Stimulated activated naive CD8-positive, alpha-beta T cell treated with anti-CD3 and anti-CD28 coated beads, Interleukin-15, amount 100 ng/mL, for 72 hours (primary cell): ENCODE measurements at places on chromosomes 7 and 10.
A peak's percentile ranks its signal among the peaks of the same experiment; 100 is the strongest.

DNA sequence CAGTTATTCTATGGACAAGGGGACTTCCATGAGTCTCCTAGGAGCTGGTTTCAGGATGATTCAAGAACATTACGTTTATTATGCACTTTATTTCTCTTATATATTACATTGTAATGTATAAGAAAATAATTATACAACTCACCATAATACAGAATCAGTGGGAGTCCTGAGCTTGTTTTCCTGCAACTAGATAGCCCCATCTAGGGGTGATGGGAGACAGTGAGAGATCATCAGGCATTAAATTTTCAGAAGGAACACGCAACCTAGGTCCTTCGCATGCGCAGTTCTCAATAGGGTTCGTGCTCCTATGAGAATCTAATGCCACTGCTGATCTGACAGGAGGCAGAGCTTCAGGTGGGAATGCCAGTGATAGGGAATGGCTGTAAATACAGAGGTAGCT lies 137.9 kb downstream of the ANKRD30A start:
- DNase-seq, result no peak

DNA sequence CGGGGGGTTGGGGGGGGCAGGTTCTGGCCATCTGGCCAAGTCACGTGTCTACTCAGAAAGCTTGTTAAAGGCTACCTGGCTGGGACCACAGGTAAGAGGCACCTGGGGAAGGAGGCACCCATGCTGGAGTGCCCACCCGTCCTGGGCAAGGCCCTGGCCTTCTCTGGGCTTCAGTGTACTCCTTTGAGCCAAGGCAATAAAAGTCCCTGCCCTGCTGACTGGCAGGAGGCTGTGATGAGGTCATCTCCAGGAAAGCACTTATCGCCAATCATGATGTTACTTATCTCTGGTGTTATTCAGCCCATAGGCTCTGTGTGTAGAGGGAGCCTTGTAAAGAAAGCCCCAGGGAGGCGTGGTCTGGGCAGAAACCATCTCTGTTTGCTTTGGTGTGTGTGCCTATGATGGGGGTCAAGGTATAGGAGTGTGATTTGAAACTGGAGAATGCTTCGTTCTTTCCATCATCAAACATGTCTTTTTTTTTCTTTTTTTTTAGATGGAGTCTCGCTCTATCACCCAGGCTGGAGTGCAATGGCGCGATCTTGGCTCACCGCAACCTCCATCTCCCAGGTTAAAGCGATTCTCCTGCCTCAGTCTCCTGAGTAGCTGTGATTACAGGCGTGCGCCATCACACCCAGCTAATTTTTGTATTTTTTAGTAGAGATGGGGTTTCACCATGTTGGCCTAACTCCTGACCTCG lies 2.5 kb upstream of the CLDN4 start:
- peak; percentile 33 for DNase-seq

- DNase-seq, result no peak
Measured at GRCh38 chr10:121803611-121804010, 124.2 kb downstream of the ATE1 start.

DNA sequence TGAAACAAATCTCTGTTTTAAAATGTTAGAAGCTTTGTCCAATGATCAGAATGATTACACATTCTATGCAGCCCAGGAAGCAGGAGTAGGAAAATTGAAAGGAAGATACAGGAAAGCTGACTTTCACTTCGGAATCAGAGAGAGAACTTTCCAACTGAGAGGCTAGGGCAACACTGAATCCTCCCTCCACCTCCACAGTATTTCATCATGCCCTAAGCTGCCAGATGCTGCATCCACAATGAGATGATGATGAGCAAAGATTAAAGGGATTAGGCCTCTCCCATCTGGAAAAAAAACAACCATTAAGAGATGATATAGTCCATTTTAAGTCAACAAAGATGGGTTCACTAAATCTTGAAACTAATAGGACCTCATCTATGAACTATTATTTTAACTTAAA lies 215.6 kb downstream of the GPR37 start:
- DNase-seq, result no peak

DNA sequence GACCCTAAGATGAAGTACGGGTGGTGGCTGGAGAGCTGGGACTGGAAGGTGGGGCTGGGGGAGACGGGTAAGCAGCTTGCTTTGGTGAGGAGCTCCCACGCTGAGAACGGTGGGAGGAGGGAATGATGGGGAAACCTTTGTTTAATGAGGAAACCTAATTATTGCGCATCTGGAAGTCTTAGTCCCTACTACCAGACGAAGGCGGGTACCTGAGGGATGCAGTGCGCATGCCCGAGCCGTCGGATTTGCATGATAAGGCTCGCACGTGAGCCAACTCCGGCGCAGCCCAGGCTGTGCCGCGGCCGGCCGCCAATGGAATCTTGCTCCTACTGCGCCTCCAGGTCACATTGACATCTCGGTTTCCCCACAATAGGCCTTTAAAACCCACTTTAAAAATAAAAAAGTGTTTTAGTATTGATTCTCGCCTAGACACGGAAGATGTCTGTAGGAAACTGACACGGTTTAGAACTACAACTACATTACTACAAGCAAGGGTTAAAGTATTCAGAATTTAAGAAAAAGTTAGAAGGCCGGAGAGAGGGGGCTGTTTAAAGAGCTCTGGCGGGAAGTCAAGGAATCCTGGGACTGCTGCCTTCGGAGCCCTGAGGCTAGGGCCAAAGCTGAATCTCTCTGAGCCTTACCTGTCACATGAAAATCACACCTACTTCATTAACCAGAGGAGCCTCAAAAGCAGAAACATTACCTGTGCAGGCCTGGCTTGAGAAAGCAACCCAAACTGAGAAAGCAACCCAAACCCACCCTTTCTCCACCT lies 12.1 kb upstream of the DLX6 start:
- DNase-seq, result no peak

- no peak for DNase-seq
Measured at GRCh38 chr7:73451780-73452398, 18.3 kb downstream of the FZD9 start.

- peak; percentile 25 for DNase-seq
Measured at GRCh38 chr10:32377458-32378259, 30.7 kb upstream of the EPC1 start.

DNA sequence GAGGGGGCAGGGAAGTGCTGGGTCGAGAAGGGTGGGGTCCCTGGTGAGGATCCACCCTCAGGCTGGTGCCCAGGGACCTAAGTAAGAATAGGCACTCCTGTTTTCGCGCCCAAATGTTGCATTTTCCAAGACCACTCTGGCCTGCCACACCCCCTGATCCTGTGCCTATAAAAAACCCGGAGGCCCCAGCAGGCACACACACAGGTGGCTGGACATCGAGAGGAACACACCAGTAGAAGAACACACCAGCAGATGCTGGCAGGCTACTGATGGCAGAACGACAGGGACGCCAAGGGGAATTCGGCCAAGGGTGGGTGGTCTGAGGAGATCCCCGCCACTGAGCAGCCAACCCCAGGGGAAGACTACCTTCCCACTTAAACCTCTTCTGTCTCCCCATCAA lies 633.9 kb upstream of the POT1 start:
- no peak for DNase-seq

GRCh38 chr10:76210211-76210610 lies 778.8 kb downstream of the LRMDA start:
- DNase-seq, result no peak

DNA sequence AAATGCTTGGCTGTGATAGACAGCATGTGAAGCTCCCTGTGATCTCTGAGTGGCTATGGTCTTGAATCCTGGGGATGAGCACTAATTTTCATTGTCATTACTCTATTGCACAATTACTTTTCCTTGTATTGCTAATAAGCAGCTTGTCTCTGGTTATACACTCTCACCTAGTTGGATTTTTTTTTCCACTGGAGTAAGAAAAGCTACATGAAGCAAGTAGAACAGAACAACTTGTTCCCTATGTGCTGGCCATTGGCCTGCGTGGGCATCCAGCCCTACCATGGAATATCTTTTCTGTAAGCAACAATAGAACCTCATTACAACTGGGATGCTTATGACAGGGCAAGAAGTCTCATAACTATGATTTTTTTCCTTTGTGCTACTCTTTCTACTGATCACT lies 807.4 kb downstream of the TNS3 start:
- no peak for DNase-seq

GRCh38 chr7:120995654-120996053 lies 7.1 kb downstream of the CPED1 start:
- no peak for DNase-seq

DNA sequence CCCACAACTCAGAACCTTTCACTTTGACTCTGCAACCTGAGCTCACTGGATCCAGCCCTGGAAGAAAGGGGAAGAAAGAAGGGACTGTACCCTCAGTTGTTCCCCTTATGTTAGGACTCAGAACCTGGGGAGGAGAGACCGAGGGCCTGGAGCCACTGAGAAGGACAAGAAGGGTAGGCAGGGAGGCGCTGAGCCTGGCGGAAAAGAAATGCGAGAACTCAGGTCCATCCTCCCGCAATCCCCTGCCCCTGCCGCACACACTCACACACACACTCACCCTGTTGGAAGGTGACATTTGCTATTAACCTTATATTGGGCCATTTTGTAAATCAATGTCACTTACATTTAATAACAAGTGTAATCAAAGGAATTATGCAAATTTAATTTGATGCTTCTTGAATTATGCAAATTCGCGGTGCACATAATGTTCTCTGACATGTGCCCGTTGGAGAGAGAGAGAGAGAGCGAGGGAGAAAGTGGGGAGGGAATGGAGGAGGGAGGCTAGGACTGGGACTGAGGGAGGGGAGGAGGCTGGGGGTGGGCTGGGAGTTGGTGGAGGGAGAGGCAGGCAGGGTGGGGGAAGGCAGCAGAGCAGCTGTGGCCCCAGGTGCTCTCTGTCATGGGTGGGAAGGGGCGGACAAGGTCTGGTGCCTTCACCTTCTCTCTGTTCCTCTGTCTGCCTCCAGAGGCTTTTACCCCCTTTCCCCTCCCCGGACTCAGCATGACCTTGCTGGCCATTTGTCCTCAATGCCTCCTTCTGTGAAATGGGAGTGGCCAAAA lies 99.6 kb upstream of the PAX2 start:
- DNase-seq, result no peak

GRCh38 chr10:73999703-74000102 lies 1.8 kb downstream of the VCL start:
- DNase-seq, result no peak

- DNase-seq, result no peak
Measured at GRCh38 chr7:17086403-17086802, 204.6 kb upstream of the AGR3 start.

DNA sequence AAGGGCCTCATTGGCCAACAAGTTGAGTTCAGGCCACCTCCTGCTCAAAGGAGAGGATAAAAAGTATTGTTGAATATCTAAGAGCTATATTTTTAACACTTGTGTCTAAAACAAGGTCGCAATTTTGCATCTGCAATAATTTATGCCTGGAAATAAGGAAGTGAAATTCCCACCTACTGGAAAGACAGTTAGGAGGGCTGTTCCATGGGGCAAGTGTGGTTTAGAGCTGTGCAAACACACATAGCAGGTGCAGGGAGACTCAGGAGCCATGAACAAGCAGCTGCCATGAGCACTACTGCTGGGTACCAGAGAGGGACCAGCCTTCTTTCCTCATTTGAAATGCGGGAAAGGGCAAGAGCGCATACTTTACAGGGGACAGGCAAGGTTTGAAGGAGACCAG lies 35.5 kb upstream of the IKZF1 start:
- no peak for DNase-seq

GRCh38 chr7:81120803-81121202 lies 202.0 kb upstream of the SEMA3C start:
- DNase-seq, result no peak

DNA sequence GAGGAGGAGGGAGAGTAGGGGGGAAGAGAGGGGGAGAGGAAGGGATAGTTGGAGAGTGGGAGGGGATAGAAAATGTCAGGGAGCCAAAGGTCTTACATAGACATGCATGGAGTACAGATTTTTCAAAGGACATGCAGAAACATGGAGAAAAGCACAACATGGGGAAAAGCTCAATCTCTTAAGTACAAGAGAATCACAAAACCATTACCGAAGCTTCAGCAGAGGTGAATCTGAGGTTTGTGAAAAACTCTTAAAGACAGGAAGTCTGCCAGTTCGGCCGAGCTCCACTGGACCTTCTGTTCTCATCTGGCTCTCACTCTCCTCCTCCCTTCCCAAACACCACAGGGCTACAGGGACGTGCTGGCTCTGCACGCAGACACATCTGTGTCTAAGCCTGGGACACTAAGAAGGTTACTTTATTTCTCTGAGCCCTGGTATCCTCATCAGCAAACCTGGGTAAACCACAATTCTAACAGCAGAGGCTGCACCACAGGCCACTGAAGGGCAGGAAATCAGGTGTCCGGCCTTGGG lies 133.9 kb downstream of the COBL start:
- no peak for DNase-seq

GRCh38 chr10:117421985-117422384 lies 46.7 kb upstream of the PDZD8 start:
- DNase-seq, result no peak

DNA sequence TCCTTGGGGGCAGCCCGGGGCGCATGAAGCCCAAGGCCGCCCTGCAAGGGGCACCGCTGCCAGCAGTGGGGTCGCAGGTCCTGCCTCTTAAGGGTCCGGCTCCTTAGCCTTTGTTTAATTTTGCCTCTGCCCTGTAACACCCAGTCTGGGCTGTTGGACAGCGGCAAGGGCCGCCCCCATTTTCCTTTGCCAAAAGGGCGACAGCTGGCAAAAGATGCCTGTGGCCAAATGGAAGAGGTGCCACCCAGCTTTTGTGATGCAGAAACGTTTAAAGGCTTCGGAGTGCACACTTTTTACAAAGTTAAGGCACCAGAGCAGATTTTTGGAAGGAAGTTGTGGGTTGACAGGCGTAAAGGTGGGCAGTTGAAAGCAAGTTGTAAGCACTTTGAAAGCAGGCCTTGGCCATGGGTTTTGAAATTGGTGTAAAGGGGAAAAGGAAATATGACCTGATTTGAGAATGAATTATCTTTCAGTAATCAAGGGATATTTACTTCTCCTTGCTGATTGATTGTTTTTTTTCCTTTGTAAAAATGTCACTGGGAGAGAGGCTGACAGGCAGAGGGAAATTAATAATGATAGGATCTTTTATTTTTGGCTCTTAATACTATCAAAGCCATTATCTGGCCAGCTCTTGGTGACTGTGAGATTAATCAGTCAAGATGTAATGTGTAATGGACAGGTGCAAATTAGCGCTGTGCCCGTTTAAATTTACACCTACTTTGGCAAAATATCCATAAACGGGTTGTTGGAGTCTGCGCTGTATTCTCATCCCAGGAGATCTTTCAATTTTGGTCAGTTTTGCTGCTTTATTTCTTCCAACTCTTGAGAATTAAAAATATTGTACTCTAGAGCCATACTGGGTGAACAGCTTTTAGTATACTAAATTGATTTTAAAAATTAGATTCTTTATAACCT lies 1.2 kb downstream of the CASD1 start:
- DNase-seq, result peak; percentile 54

- no peak for DNase-seq
Measured at GRCh38 chr7:84663224-84663623, 468.6 kb upstream of the SEMA3A start.

- no peak for DNase-seq
Measured at GRCh38 chr7:48139459-48139858, 31.8 kb upstream of the ABCA13 start.

DNA sequence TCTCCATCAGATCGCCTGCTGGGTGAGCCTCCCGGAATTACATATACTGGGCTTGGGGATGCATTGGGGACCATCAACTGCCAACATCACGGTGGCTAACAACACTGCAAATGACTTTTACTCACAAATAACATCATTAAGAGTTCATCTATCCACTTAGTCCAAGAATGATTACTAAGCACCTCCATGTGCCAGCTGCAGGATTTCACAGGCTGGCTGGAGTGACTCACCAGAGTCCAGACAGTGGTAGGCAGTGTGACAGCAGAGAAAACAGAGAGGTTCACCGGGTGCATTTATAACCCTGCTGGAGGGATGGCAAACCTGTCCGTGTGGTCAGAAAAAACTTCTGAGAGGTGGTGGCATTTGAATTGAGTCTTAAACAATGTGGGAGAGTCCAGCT lies 3.2 kb upstream of the IGFBP3 start:
- no peak for DNase-seq
